ENCODE measurements at places on chromosomes 13 and 19.
A peak's percentile ranks its signal among the peaks of the same experiment; 100 is the strongest.

- DNase-seq = peak; percentile 10
- no peaks in the 10 kb centered on the region for H3K4me1 ChIP-seq
- H3K27ac ChIP-seq = no peak overlapping the region
- H3K27me3 ChIP-seq = no peaks in the 10 kb centered on the region
- no peak overlapping the region for H3K4me3 ChIP-seq
- no peaks in the 10 kb centered on the region for H3K36me3 ChIP-seq
These were observed 114.7 kb upstream of the MCF2L start for GRCh38 chr13:112854321-112854720.

DNA sequence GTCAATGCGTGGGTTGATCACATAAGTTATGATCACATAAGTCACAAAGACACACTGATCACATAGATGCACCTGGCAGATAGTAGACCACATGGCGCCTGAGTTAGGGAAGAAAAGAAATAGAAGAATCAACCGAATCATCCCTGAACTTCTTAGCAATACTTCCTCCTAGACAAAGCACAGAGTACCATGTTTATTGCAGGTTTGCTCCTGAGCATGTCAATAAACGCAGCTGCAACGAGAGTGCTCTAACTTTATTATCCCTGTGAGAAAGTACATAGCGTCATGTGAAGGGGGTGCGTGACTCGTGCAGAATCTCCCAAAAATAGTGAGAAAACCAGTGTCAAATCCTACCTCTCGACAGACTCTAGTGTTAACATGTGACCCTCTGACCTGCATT, 17.3 kb downstream of the NCR1 start:
- no peaks in the 10 kb centered on the region for H3K27me3 ChIP-seq
- H3K36me3 ChIP-seq = no peaks in the 10 kb centered on the region
- DNase-seq = no peak
- H3K27ac ChIP-seq = no peak overlapping the region
- H3K4me3 ChIP-seq = no peak overlapping the region

DNA sequence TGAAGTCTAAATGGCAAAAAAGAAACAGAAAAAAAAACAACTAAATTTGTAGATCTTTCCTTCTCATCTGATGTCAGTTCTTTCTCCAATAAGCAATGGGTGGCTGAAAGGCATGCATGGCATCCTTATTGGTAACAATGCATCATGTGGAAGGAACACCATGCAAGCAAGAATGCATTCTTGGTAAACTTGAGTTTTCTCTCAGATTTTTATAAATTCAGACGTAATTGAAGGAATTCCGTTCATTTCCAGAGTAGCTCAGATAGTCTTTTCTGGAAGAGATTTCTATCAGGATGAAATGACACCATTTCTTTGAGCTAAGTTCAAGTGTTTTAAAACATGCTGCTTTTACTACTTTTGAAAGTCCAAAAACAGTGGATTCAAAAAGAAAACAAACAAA, 373.0 kb downstream of the COG6 start:
- H3K4me1 ChIP-seq = no peaks in the 10 kb centered on the region
- H3K36me3 ChIP-seq = no peaks in the 10 kb centered on the region
- no peaks in the 10 kb centered on the region for H3K27me3 ChIP-seq
- H3K27ac ChIP-seq = no peak overlapping the region
- no peak for DNase-seq

GRCh38 chr13:106029676-106030290, 505.7 kb downstream of the EFNB2 start:
- no peaks in the 10 kb centered on the region for H3K36me3 ChIP-seq
- H3K27ac ChIP-seq = no peak overlapping the region
- H3K4me1 ChIP-seq = no peaks in the 10 kb centered on the region
- DNase-seq = no peak
- no peak overlapping the region for H3K4me3 ChIP-seq
- H3K27me3 ChIP-seq = no peaks in the 10 kb centered on the region

DNA sequence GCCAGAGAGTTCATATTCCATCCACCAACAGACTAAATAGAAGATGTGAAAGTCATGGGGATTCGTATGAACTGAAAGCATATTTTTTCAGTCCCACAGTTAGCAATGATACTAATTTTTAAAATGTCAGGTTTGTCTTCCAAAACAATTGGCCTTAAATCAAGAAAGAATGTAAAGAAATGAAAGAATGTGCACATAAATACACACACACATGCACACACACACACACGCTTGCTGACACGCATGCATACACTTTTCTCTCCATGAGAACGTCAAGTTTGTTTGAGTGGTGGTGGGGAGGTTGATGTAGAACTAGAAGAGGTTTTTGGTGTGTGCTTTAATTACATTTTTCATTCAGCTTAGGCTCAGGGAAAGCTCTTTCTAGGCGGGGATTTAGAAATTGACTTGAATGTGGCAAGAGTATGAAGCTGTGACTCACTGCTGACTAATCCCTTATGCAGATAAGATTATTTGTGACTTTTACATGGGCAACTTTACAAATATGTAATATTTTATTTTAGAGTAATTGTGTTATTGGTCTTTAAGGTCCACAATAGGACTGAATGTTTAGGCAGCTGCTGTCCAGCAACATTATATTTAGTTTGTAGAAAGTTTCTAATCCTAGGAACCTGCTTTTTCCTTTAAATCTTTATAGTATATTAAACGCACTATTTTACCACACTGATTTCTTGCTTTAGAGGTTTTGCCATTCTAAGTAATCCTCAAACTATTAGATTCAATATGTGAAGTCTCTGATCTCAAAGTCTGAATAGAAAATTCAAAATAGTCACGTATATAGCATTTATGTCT, 18.8 kb downstream of the FLT1 start:
- no peaks in the 10 kb centered on the region for H3K27me3 ChIP-seq
- no peak overlapping the region for H3K27ac ChIP-seq
- no peaks in the 10 kb centered on the region for H3K36me3 ChIP-seq
- DNase-seq = no peak

DNA sequence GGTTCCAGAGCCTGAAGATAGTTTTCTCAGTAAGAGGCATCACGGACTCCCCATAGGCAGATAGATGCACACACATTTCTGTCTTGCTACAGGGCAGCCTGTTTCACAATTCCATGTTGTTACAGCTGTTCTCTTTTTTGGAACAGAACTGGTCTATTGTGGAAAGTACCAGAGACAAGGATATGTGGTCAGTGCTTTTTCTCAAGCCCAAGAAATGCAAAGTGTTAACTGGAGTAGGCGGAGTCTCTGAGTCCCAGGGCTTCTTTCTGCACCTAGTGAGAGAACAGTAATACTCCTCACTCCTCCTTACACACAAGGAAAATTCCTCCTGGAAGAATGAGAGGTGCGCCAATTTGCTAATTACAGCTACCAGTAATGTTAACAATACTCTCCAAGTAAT, 141.6 kb upstream of the ARGLU1 start:
- H3K27ac ChIP-seq = peak overlapping the region; percentile 70
- no peaks in the 10 kb centered on the region for H3K27me3 ChIP-seq

- H3K27ac ChIP-seq = peak overlapping the region; percentile 95
- no peaks in the 10 kb centered on the region for H3K4me1 ChIP-seq
- H3K27me3 ChIP-seq = no peaks in the 10 kb centered on the region
- no peak for DNase-seq
- H3K36me3 ChIP-seq = peaks cover 38% of the 10 kb centered on the region
- H3K4me3 ChIP-seq = peak overlapping the region; percentile 78
These were observed 658 bp downstream of the SIN3B start for GRCh38 chr19:16829822-16830289.

DNA sequence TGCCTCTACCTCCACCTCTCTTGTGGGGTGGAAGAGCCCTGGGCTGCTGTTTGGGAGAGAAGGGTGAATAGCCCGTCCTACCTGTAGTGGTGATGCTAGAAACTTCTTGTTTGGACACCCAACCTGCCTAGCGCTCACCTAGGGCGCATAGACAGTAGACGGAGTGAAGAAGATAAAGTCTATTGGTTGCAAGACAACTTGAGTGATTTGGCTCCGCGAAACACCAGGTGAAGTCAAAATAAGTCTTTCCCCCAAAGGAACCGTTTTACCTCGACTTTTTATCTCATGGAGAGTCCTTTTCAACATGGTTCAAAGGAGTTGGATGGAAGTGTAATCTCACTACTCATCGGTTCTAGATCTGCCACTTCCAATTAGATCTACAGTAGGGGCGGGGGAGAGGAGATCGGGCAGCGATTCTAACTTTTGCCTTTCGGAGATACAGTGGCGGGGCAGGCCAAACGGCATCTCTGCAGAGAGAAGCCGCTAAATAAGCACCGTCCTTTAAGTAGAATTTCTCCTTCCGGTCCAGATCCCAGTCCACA, 694 bp upstream of the ZIC5 start:
- peaks cover 39% of the 10 kb centered on the region for H3K4me1 ChIP-seq
- H3K27ac ChIP-seq = no peak overlapping the region
- no peak for DNase-seq
- H3K27me3 ChIP-seq = peaks cover 95% of the 10 kb centered on the region

DNA sequence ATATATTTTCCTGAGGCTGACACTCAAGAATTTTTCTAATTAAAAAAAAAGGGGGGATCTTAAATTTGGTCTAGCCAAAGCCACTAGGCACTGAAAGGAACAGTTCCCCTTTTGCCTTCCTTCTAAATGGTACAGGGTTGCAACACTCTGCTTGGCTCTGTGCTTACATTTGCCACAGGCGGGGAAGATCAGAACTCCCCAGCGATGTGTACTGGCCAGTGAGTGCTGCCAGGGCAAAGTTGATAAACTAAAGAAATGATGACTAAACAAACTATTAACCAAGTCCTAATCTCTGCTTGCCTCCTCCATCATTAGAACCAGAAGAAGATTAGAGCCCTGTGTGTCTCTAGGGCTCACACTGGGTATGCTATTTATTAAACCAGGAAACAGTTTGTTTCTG, 75.3 kb upstream of the SCEL start:
- H3K36me3 ChIP-seq = no peaks in the 10 kb centered on the region
- H3K27me3 ChIP-seq = no peaks in the 10 kb centered on the region
- H3K4me3 ChIP-seq = no peak overlapping the region
- peak; percentile 49 for DNase-seq
- no peak overlapping the region for H3K27ac ChIP-seq

DNA sequence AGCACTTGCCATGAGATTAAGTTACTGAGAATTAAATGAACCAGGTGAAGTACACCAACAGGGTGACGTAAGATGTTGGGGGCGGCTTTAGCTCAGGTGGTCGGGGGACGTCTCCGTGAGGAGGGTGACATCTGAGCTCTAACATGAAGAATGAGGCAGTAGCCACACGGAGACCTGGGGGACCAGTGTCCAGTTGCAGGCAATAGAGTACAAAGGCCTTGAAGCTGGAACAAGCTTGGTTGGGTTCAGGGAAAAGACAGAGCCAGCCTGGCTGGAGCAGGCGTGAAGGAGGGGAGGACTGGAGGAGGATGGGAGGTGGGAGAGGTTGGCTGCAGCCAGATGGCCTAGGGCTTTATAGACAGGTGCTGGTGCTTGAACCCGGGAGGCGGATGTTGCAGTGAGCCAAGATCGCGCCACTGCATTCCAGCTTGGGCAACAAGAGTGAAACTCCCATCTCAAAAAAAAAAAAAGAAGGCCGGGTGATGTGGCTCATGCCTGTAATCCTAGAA, 1.6 kb downstream of the SPINT2 start:
- DNase-seq = no peak
- no peaks in the 10 kb centered on the region for H3K36me3 ChIP-seq
- H3K4me1 ChIP-seq = no peaks in the 10 kb centered on the region
- no peak overlapping the region for H3K4me3 ChIP-seq

GRCh38 chr13:110866491-110867170, 48.2 kb downstream of the ANKRD10 start:
- no peak overlapping the region for H3K4me3 ChIP-seq
- H3K27ac ChIP-seq = no peak overlapping the region
- no peak for DNase-seq
- H3K4me1 ChIP-seq = peaks cover 7% of the 10 kb centered on the region

- no peak overlapping the region for H3K27ac ChIP-seq
- no peaks in the 10 kb centered on the region for H3K27me3 ChIP-seq
- no peaks in the 10 kb centered on the region for H3K36me3 ChIP-seq
These were observed 723.9 kb downstream of the GPC5 start for GRCh38 chr13:92122186-92122853.

- no peaks in the 10 kb centered on the region for H3K36me3 ChIP-seq
- no peaks in the 10 kb centered on the region for H3K4me1 ChIP-seq
- no peak overlapping the region for H3K27ac ChIP-seq
- no peaks in the 10 kb centered on the region for H3K27me3 ChIP-seq
- no peak for DNase-seq
These were observed 7.0 kb upstream of the TMC4 start for GRCh38 chr19:54179921-54180461.

DNA sequence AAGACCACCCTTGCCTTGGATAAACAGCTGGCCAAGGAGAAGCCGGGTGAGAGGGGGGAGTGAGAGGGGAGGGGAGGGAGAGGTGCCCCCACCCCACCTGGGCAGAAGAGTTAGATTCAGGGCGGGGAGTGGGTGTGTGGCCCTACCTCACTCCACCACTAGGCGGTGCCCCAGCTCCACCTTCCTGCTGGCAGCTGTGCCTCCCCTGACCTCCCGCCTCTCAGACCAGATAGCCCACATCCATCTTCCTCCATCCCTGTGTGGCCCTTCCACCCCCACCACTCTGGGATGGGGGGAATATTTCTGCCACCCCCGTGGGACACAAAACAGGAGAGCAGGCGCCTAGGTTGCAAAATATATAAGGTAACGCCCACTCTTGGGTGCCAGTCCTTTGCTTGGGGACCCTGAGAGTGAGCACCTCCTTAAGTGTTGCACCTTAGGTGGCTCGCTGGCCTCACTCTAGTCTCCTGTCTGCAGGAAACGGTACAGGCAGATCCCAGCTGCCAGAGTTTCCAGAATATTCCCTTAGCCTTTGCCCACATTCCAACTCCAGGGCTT, 13.8 kb upstream of the EHD2 start:
- no peaks in the 10 kb centered on the region for H3K27me3 ChIP-seq
- no peak overlapping the region for H3K4me3 ChIP-seq
- H3K27ac ChIP-seq = no peak overlapping the region
- no peaks in the 10 kb centered on the region for H3K4me1 ChIP-seq
- DNase-seq = no peak

GRCh38 chr19:8505680-8506401, 3.4 kb upstream of the PRAM1 start:
- peak overlapping the region; percentile 8 for H3K27ac ChIP-seq
- H3K4me3 ChIP-seq = peak overlapping the region; percentile 48
- peaks cover 11% of the 10 kb centered on the region for H3K4me1 ChIP-seq
- H3K36me3 ChIP-seq = no peaks in the 10 kb centered on the region

GRCh38 chr13:98393873-98394272, 183.0 kb downstream of the STK24 start:
- no peak overlapping the region for H3K4me3 ChIP-seq
- H3K27me3 ChIP-seq = no peaks in the 10 kb centered on the region
- no peaks in the 10 kb centered on the region for H3K4me1 ChIP-seq
- no peak overlapping the region for H3K27ac ChIP-seq
- DNase-seq = no peak

- no peak for DNase-seq
- no peaks in the 10 kb centered on the region for H3K36me3 ChIP-seq
- no peak overlapping the region for H3K27ac ChIP-seq
- H3K4me1 ChIP-seq = no peaks in the 10 kb centered on the region
These were observed 14.6 kb downstream of the CCDC122 start for GRCh38 chr13:43864921-43865320.

DNA sequence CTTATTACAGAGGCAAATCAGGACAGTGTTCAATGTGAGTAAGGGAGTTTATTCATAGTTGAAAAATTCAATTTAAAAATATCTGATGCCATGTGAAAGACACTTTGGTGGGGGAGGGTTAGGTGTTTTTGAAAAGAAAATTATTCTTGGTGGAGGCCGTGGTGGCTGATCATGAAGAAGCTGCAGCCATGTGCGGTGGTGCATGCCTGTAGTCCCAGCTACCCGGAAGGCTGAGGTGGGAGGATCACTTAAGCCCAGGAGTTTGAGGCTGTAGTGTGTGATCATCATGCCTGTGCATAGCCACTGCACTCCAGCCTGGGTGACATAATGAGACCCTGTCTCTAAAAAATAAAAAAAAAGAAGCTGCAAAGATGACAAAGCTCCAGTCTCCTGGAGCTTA, 28.6 kb downstream of the WDFY2 start:
- no peak overlapping the region for H3K27ac ChIP-seq
- no peaks in the 10 kb centered on the region for H3K27me3 ChIP-seq
- H3K4me1 ChIP-seq = peaks cover 23% of the 10 kb centered on the region
- no peak for DNase-seq
- H3K36me3 ChIP-seq = no peaks in the 10 kb centered on the region
- no peak overlapping the region for H3K4me3 ChIP-seq
